ENCODE measurements at places on chromosomes 2 and 18. TPM values are rescaled to one million over a fixed set of nuclear protein-coding genes. Genes with fewer than 3 reads are reported as not detected.

Gene SLC5A7
- polyA plus RNA-seq: not detected

- DNase-seq: no peak
Measured at GRCh38 chr18:48393776-48394175, 15.4 kb downstream of the ZBTB7C start.

Gene PSMA8
- polyA plus RNA-seq: not detected

- DNase-seq: peak; percentile 69
Measured at GRCh38 chr2:201470821-201471731, 19.5 kb downstream of the STRADB start.

Gene KCNE4
- polyA plus RNA-seq: 6.8 TPM

Gene CGREF1
- polyA plus RNA-seq: 1.3 TPM

Gene NOP58
- 54.0 TPM for polyA plus RNA-seq

- peak; percentile 32 for DNase-seq
Measured at GRCh38 chr2:9326975-9327374, 96.4 kb downstream of the ITGB1BP1 start.

Gene EVX2
- polyA plus RNA-seq: not detected

- DNase-seq: no peak
Measured at GRCh38 chr2:239112127-239112774, 264.4 kb downstream of the TWIST2 start.

DNA sequence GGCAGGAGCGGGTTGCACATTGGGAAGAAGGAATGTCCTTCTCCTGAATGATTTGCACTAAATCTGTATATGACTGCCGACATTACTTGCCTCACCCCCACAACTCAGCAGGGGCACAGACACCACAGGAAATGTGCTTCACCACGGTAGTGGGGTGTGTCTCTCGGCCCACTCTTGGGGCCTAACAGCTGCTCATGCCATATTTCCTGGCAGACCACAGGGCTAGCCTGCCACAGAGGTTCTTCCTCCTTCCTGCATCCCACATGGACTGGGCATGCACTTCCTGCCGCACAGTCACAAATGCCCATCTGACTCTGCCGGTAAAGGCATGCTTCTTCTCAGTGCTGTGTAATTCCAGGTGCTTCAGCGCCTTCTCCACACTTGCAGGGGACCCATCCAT is 10.3 kb upstream of the PAPOLG start:
- DNase-seq: no peak

DNA sequence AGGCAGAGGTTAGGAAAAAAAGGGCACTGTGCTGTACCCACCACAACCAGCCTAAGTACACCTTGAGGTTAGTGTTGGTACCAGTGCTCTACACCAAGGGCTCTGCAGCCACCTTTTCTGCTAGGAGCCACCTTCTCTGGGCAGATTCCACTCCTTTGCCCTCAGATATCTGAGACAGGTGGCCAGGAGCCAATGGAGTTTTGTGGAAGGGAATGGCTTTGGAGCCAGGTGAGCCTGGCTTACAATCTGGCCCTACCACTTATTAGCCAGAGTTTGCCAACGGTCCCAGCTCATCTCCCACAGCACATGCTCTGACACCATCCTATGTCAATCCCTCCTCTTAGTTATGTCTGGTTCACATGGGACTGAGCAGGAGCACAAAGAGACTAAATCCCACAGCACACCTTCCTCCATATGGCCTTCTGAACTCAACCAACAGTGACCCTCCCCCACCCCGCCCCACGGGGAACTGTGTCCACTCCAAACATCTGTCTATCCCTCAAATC is 77.5 kb downstream of the CLHC1 start:
- DNase-seq: no peak

- DNase-seq: no peak
Measured at GRCh38 chr2:237194081-237194480, 108.4 kb downstream of the COPS8 start.

GRCh38 chr2:204655101-204655500 is 109.8 kb downstream of the PARD3B start:
- peak; percentile 77 for DNase-seq

DNA sequence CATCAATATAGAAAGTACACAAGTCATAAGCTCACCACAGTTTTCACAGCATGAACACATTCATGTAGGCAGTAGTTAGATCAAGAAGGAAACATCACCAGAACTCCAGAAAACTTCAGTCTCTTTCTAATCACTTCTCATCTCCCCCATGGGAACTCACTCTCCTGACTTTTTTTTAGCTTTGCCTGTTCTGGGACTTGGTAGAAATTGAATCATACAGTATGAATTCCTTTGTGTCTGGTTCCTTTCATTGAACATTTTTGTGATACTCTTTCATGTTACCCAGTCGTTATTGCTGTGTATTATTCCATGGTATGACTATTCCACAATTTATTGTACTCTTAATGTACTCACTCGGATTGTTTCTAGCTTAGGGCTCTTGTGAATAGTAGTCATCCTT is 160.2 kb downstream of the TAF4B start:
- DNase-seq: no peak

DNA sequence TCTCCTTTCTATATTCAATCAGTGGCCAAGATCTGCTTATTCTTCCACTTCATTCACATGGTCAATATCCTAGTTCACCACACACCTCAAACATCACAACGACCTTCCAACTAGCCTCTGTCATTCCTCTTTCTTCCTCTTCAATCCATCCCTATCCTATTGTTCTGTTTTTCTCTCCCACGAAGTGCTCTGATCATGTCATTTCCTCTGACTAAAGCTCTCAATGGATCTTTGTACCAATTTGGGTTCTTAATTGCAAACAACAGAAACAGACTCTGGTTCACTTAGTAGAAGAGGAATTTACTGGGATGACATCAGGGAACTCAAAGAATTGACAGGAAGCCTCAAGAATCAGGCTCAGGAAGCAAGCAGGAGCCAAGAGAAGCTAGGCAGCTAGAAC is 23.5 kb downstream of the WNT10A start:
- DNase-seq: no peak

GRCh38 chr2:212712991-212713390 is 174.4 kb upstream of the ERBB4 start:
- no peak for DNase-seq

Gene ANKRD36C
- polyA plus RNA-seq: 2.2 TPM

DNA sequence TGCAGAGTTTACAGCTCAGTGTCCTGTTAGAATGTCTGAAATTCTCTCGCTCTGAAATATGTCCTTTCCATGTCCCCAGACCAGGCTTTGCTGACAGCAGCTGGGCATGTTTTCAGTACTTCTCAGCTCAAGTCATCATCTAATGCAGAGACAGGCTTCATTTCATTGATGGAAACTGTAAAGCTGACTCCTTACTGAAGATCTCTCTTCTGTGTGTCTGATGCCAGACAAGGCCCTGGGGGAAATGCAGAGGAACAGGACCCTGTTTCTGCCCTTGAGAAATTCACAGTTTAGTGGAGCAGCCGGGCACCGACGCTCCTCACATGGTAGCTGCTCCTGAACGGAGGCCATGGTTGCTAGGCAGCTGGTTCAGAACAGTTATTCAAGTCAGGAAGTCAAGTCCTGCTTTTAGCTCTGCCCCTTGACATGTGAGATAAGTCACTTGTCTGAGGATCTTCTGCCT is 24.6 kb upstream of the FZD7 start:
- no peak for DNase-seq

DNA sequence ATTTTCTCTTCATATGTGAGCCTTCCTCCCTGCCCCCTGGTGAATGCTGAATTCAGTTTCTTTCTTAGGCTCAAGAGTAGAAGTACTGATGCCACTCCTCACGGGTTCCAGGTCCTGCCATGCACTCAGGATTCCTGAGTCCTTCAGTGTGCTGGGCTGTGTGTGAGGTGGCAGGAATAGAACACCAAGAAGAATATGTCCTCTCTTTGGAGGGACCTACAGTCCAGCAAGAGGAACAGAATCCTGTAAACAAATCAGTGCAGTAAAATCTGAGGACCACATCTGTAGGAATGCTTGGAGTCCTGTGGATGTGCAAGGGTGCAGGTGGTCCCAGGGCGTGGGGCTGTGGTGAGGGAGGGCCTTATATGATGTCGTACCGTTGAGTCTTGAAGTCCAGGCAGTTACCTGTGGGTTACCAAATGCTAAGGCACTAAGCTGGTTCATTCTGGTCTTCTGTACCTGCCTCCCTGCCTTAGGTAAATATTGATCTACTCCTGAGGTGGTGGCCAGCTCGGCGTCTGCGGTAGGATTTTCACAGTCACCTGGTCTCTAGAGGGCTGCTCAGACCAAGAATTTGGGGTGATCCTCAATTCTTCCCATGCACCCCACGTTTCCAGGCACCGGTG is 5.5 kb downstream of the ASAP2 start:
- DNase-seq: no peak

Gene FAM161A
- polyA plus RNA-seq: 0.80 TPM

GRCh38 chr2:16546128-16546754 is 119.4 kb downstream of the CYRIA start:
- peak; percentile 36 for DNase-seq

- peak; percentile 29 for DNase-seq
Measured at GRCh38 chr2:178512484-178512883, 32.2 kb downstream of the PLEKHA3 start.

GRCh38 chr2:160491911-160492371 is 1.7 kb downstream of the RBMS1 start:
- DNase-seq: peak; percentile 75

Gene AGXT
- not detected for polyA plus RNA-seq

DNA sequence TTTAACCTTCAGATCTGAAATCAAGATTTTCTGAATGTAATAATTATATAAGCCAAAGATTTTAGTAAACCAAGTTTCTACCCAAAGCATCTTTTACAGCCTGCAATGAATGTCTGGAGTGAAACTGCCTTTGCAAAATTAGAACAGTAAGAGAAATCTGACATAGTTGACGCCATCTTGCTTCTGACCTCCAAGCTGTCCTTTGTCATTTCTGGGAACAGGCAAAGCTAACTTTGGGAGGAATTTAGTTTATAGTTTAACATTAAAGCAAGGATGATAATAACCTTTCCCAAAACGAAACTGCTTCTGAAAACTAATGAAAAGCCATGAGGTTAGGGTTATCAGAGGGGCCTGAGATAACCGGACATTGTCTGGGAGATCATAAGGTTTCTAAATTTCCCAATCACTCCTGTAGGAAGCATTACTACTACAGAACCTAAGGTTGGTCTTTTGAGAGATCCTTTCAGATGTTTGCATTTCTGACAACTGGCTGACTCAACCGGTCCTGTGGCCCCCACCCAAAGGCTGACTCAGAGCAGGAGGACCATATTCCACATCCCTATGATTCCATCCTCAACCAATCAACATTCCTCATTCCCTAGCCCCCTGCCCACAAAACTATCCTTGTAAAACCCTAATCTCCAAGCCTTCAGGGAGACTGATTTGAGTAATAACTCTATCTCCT is 124.5 kb downstream of the TMEM131 start:
- DNase-seq: peak; percentile 79

DNA sequence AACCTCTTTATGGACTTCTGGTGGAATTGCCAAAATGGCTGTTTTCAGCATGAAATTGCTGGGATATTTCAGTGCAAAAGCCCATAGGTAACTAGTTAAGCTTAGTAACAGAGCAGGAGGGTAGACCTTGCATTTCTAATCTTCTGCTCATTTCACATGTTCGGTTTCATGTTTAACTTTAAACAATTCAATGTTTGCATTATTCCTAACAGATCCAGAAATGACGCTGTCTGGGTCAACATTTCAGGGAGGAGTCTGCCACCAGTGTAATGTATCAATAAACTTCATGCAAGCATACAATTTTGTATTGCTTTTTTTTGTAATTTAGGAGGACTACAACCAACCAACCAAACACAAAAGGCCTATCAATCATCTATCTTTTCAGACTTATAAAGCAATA is 22.4 kb downstream of the CABYR start:
- DNase-seq: no peak

DNA sequence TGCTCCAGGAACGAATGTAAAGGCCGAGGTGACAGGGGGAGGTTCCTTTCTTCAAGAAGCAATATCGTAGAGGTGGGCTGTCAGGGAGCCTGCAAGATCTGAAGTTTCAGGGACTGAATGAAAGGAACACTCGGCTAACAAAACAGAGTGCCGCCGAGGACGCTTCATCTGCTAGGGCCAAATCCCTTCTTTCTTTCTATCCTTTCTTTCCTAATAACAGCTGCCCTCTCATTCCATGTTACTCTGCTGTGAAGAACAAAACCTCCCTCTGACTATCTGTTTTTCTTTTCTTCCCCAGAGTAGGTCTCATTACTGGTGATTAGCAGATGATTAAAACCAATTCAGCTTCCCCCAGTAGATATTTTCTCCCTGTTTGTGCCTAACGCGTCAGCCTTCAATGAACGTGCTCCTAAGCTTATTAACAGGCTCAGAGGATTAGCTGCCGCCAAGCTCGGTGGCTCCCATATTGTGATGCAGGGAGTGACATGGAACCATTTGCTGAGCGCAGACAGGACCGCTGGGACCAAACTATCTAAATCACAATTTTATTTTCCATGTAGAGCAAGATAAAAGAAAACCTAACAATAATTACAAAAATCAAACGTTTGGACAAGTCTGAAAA is 414.6 kb downstream of the TMEM182 start:
- no peak for DNase-seq

All from IMR-90 (cell line).